ENCODE measurements at places on chromosomes 12 and 14.

DNA sequence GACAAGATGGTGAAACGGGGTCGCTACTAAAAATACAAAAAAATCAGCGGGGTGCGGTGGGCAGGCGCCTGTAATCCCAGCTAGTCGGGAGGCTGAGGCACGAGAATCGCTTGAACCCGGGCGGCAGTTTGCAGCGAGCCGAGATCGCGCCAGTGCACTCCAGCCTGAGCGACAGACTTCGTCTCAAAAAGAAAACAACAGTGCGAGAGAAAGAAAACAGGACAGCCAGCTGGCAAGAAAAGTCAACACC is 633 bp upstream of the RNU4-2 start:
- no peak for DNase-seq

DNA sequence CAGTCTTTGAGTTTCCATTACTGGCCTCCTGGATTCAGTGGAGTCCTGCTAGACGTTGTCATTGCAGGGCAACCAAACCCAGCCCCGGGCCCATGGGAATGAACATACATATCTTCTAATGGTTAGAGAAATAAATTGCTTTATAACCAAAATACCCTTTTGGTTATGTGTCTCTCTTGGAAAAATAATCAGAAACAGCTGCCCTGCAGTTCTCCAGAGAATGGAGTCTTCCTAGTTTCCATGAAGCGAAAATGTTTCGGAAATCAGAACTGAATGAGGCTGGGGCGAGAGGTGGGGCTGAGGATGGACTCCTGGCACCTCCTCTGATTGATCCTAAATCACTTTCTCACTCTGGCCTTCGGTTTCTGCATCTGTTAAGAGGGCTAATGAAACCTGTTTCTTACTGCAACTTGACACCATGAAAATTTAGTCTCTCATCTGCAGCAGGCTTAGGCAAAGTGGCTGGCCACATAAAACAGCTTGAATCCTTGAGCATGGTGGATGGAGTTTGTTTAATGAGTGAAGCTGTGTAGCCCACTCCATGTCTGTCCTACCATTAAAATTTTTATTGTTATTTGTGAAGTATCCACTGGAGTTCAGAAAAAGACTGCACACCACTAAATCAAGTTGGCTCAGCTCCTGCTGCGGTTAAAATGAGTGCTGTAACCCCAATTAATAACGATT is 198.9 kb downstream of the CACNA1C start:
- no peak for DNase-seq

- DNase-seq = no peak
Observed at GRCh38 chr14:36519431-36520321, at the start of gene NKX2-1. Gene NKX2-1, minus strand, starts transcription at chr14:36520232. Its CDS starts 103 bp downstream, at chr14:36520129.

GRCh38 chr12:68587448-68587873 is 23.2 kb upstream of the RAP1B start:
- DNase-seq = no peak

All from aorta (tissue), 5 donors.